ENCODE measurements at places on chromosomes 1 and 21. TPM values are rescaled to one million over a fixed set of nuclear protein-coding genes. Genes with fewer than 3 reads are reported as not detected.

DNA sequence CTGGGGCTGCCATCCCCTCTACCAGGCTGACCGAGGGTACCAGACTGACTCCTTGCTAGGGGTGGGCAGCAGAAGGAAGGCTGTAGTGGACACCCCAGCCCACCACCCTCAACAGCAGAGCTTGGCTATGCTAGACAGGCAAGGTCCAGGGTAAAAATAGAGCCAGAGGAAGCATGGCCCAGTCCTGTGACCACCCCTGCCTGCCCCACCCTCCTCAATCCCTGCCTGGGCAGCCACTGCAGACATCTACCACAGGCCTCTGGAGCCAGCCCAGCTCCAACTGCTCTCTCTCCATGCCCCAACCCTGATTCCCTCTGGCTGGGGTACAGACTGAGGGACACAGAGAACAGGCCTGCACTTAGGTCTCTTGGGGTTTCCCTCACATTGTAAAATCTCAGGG is 1.7 kb downstream of the S100A1 start:
- DNase-seq = no peak

DNA sequence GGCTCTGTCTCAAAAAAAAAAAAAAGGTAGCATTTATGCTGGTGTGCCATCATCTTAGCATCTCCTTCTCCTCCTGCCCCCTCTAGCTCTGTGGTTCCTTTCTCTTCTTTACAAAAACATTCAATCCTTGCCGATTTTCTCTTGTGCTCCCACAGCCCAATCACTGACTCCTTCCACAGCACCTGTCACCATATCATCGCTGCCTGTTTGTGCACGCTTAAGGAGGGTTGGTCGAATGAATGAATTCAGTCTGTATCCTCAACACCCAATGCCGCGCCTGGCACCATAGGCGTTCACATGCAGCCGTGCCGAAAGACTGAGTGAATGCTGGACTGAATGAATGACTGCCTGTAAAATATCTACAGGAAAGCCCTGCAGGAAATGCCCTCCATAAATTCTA is 7.9 kb downstream of the RNU5D-1 start:
- no peak for DNase-seq

- no peak for DNase-seq
Observed at GRCh38 chr21:39610703-39611102, 2.0 kb upstream of the B3GALT5 start.

Gene TAF13
- polyA plus RNA-seq = 46.5 TPM

Gene SLC6A9
- polyA plus RNA-seq = 8.8 TPM

- no peak for DNase-seq
Observed at GRCh38 chr21:41326414-41327080, 9.9 kb downstream of the FAM3B start.
